ENCODE measurements at places on chromosomes 2 and 18. TPM values are rescaled to one million over a fixed set of nuclear protein-coding genes. Genes with fewer than 3 reads are reported as not detected.
A peak's percentile ranks its signal among the peaks of the same experiment; 100 is the strongest.

The PSTPIP2 gene
- total RNA-seq, result 0.08 TPM

The OTX1 gene
- 0.64 TPM for total RNA-seq

The ANO7 gene
- 0.91 TPM for total RNA-seq

The RDH14 gene
- total RNA-seq, result 19.8 TPM

The IL1RL1 gene
- not detected for total RNA-seq

The ALK gene
- not detected for total RNA-seq

The SERPINB8 gene
- total RNA-seq, result 9.2 TPM

The PARD6G gene
- total RNA-seq, result 6.7 TPM

The CYBRD1 gene
- 38.0 TPM for total RNA-seq

The DCDC2C gene
- total RNA-seq, result not detected

The SP9 gene
- total RNA-seq, result 0.10 TPM

The CRYBA2 gene
- total RNA-seq, result not detected

GRCh38 chr2:234973008-234973407, 21.2 kb downstream of the SH3BP4 start:
- DNase-seq, result no peak

DNA sequence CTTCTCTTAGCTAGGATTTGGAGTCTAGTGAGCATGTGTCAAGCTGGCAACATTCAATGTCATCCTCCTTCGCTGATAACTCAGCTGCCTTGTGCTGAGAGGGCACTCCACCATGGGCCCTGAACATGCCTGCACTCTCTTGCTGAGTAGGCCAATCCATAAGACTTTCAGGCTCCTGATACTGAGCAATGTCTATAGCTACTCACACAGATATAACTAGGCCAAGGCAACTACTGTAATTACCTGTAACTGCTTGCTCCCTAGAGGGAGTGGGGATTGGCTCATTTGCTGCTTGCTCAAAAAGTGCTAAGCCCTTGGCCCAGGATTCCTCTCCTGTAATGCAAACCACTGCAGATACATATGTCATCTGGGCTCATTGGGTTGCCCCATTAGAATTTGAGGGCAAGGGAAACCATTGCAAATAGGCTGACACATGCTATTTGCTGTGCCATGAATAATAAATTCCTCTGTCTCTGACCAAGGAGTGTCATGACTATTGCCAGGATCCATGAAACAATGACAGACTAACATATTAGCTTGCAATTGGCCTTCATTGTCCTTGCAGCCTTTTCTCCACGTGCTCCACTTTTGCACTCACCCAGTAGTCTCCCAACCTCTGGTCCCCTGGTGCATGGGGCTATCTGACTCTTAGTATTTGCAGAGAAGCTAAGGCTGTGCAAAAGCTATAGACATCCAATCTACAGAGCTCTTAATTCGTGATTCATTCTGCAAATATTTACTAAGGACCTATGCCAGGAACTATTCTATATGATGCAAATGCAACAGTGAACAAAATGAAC, 36.9 kb upstream of the BMPR2 start:
- DNase-seq, result no peak

GRCh38 chr2:236866542-236867340, 218.9 kb upstream of the COPS8 start:
- DNase-seq, result no peak

GRCh38 chr2:127106991-127107621, at the start of gene BIN1:
Gene BIN1 (minus strand): TSS chr2:127107154. CDS start chr2:127106943, 211 bp downstream.
- peak; percentile 75 for DNase-seq

DNA sequence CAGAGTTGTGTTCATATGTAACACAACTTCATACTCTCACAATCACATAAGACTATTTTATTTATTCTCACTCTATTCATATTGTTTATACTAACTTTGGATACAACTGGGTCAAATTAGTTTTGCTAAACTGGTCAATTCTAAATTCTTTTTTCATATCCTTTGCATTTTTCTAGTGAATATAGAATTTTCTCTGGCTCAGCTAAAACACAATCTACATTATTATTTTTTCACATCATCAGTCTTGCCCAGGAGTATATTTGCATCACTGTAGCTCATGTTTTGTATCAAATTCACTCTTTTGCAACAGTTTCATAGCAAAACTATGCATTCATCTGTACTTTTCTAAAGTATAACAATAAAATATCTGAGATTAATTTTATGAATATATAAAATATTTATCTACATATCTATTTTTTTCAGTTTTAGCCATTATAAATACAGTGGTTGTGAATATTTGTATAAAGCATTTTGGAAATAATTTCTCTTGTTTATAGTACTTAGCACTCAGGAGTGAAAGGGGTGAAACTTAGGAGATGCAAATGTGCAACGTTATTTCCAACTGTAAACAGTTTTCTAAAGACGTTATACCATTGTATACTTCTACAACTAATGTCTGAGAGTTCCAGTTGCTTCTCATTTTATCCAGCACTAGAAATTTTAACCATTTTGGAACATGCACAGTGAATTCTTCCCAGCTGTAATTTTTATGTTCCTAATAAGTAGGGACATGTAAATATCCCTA, 854.6 kb downstream of the CBLN2 start:
- no peak for DNase-seq

GRCh38 chr2:191604154-191604553, 73.8 kb upstream of the NABP1 start:
- no peak for DNase-seq

DNA sequence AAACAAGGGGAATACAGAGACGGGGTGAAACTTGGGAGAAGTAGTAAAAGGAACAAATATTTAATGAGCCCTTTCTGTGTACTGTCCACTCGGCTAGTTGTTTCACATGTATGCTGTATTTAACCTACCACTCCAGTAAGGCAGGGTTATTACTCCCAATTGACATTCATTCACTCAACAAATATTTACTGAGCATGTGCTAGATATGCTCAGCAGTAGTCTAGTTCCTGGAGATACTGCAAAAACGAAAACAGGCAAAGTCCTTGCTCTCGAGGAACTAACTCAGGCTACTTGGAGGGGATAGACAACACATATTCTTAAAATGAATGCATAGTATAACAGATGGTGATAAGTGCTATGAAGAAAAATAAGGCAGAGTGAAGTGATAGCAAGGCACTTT, 207.3 kb downstream of the SS18 start:
- DNase-seq, result no peak

GRCh38 chr2:119339562-119339923, 27.1 kb downstream of the C2orf76 start:
- no peak for DNase-seq

GRCh38 chr18:60684843-60685513, 312.4 kb upstream of the MC4R start:
- peak; percentile 66 for DNase-seq

DNA sequence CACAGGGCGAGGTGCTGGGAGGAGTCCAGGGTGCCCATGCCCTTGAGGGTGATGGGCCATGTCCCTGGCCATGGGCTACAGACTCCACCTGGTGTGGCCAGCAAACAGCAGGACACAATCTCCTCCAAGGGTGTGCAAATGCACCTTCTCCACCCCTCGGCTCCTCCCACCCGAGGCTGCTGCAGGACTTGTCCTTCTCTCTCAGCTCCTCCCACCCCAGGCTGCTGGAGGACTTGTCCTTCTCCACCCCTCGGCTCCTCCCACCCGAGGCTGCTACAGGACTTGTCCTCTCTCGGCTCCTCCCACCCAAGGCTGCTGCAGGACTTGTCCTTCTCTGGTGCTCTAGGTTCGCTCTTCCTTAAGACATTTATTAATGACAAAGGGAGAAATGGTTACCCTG, 57.3 kb upstream of the SNTG2 start:
- peak; percentile 10 for DNase-seq

- DNase-seq, result no peak
Measured at GRCh38 chr18:51623653-51624052, 426.2 kb upstream of the MEX3C start.

DNA sequence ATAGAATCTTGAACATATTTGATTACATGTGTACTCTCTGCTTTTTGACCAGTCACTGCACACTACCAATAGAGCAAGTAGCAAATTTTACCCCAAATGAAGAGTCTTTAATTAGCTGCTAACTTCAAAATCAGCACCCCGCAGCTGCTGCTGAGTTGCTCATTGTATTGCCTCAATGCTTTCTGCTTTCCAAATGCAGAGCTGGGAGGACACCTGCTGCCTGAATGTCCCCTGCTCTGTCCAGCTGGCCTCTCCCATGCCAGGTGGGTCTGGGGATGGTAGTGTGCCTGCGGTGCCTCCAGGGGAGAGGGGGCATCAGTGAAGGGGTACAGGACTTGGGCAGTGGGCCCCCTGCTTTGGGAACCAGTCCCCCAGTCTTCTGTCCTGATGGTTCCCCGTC, 184.8 kb downstream of the PRKCE start:
- no peak for DNase-seq

- DNase-seq, result no peak
Measured at GRCh38 chr2:174208026-174208425, 40.3 kb downstream of the OLA1 start.

GRCh38 chr2:65281627-65282351, 54.2 kb downstream of the ACTR2 start:
- DNase-seq, result no peak

- no peak for DNase-seq
Measured at GRCh38 chr2:180676520-180677025, 303.8 kb upstream of the UBE2E3 start.

DNA sequence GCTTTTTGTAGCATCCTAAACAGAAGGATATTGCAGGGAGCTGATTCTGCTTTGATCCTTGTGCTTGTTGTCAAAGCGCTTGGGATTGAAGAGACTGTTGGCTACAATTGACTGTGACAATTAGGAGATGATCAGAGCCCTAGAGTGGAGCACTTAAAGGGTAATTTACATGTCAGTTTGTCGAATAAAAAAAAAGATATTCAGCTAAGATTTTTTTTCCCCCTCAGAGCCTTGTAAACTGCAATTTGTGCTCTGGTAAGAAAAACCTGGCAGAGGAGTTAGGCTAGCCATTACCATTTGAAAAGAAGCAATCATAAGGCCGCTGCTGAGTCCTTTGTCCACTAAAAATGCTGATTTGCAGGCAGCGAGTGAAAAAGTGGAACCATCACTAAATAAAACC, 47.8 kb upstream of the ZEB2 start:
- no peak for DNase-seq

- DNase-seq, result no peak
Measured at GRCh38 chr2:240635998-240636547, 10.8 kb downstream of the GPR35 start.

DNA sequence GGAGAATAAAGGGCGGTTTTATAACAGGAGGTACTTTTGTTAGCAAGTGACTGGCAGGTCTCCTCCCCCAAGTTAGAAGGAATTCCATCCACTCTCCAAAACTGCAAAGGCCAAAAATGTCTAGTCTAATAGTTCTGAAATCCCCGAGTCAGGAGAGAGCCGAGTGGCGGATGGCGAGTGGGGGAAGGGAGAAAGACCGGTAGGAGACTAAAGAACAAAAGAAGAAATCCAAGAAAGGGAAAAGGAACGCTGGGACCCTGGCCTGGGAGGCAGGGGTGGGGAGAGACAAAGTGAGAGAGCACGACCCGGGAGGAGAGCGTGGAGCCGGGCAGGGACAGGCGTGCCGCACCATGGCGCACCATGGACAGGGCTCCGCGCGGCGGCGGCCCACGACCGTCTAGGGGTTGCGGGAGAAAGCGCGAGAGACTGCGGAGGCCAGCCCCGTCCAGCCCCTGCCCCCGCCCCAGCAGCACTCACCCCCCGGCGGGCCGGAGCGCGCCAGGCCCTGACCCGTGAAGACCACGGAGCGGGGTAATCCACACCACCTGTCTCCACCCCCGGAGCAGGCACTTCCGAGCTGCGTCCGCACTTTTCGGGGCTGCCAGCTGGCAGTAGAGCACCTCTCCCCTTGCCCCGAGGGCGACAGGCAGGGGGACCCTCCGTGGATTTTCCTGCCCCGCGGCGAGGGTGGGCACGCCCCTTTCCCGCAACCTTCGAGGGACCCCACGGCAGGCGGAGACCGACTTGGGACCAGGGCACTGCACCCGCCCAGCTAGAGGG, 1.6 kb downstream of the CDH2 start:
- no peak for DNase-seq

DNA sequence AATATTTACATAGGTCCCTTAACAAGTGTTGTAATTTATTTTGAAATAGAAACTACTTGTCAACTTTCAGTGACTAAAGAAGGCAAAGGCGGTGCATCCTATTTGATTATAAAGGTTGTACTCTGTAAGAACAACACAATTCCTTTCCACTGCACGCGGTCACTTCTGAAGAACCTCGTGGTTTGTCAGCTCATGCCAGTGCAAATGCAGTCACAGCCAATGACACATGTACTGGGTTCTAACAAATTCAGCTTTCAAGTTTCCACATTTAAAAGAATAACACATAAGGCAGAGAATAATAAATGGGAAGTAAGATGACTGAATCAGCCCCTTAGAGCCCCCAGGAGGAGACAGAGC, 39.7 kb downstream of the CYB5A start:
- DNase-seq, result peak; percentile 20

DNA sequence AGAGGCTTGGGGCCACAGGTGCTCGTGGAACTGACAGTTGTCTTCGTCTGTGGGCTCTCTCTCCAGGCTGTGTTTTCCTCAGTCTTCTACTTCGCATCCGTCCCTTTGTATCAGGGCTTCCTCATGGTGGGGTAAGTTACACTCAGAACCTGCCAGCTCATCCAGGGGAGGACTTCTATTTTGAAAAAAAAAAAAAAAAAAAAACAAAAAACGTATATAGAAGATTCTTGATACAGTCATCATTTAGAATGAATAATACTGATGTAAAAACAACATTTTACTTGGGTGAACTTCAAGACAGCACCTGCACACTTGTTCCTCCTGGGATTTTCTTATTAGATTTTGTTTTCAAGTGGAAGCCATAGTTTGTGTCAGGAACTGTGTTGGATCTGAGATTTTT, 47.7 kb upstream of the NFATC1 start:
- DNase-seq, result no peak

- peak; percentile 46 for DNase-seq
Measured at GRCh38 chr2:73085691-73086090, 14.2 kb upstream of the SFXN5 start.

- no peak for DNase-seq
Measured at GRCh38 chr2:209049608-209050007, 374.2 kb upstream of the MAP2 start.

DNA sequence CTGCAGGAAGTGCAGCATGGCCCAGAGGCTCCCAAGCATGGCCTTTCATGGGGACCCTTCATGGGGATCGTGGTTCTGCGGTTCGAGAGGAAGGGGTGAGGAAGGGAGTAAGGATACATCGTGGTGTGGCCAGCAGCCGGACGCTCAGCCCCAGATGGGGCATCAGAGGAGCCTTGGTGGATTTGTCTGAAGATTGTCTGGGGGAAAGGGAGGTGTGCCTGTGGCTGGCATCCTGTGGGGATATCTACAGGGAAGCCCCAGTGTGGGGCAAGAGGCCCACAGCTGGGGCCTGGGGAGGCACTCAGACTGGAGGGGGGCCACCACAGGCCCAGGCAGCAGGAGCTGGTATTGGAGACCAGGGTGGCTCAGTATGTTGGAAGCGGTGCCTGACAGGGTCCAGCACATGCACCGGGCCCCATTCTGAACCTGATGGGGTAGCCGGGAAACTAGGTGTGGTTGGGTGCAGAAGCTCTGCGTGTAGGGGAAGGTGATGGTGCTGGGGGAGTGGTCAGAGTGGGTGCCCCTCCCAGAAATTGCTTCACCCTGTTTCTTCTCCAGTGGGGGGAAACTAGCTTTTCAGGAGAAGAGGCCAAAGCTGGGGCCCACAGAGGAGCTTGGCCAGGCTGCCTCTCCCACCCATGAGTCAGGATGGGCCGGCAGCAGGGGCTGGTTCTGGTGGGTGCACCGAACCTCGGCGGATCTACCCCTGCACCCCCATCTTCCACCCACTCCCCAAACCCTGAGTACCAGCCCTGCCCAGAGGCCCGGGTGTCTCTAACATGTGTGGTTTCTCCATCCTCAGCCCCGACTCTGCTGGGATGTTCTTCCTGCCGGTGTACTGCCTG, 274.4 kb upstream of the HDAC4 start:
- DNase-seq, result no peak

GRCh38 chr2:15181092-15181745, 379.9 kb downstream of the NBAS start:
- no peak for DNase-seq

All from H4 (cell line).